Glutamatergic neuron (in vitro differentiated cells): ENCODE measurements at places on chromosomes 4 and X. TPM values are rescaled to one million over a fixed set of nuclear protein-coding genes. Genes with fewer than 3 reads are reported as not detected.

Gene PLXNA3
- 458 TPM for total RNA-seq

DNA sequence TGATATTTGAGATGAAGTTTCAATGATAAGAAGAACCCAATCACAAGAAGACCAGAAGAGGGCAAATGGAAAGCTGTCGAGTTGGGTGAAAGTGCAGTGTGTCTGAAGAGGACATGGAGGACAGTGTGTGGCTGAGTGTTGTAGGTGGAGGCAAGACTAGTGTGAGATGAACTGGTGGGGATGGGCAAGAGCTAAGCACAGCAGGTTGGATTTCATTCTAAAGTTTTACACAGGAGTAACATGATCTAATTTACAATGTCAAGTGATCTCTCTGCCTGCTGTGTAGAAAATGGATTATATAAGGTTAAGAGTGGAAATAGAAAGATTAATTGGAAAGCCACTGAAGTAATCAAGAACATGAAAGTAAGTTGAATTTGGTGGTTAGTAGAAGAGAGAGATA lies 208.6 kb upstream of the ETNPPL start:
- H3K27me3 ChIP-seq: no peaks in the 10 kb centered on the region
- H3K4me3 ChIP-seq: no peak overlapping the region
- H3K4me1 ChIP-seq: no peaks in the 10 kb centered on the region
- H3K36me3 ChIP-seq: no peaks in the 10 kb centered on the region
- no peak for DNase-seq

Gene BMPR1B
- total RNA-seq: 2.4 TPM

DNA sequence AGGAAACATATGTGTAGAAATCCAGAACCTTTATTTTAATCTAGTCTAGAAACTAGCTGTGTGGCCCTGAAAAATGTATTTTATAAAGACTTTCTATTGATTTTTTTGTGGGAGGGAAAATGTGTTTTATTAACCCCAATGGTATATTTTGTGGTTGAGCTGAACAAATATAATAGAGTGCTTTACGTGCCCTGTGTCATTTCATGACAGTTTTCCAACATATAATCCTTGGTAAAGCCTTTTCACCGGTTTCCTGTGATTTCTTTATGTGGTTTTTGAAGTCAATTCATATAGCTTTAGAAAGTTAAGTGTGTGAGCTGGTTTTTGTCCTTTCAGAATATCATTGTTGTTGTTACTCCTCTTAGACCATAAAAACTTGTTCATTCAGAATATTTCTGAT lies 375.7 kb downstream of the ADGRL3 start:
- peaks cover 2% of the 10 kb centered on the region for H3K4me1 ChIP-seq
- no peaks in the 10 kb centered on the region for H3K27me3 ChIP-seq
- no peak overlapping the region for H3K27ac ChIP-seq
- no peaks in the 10 kb centered on the region for H3K36me3 ChIP-seq

Gene CLDN22
- not detected for total RNA-seq

DNA sequence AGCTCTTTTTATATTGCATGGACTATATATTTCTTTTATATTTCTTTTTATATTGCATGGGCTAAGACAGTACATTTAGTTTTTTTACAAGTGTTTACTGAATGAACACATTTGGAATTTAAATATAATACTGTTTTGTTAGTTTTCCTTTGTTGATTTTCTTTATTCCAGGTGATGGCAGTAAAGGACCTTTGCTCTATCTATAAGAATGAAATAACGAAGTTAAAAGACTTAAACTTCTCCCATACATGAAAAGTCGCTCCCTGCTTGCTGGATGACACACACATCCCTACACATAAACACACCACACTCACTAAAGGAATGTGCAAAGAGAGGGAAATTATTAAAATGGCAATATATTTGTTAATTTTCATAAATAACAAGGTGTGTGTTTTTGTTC lies 102.5 kb upstream of the ANXA10 start:
- H3K36me3 ChIP-seq: no peaks in the 10 kb centered on the region
- H3K4me1 ChIP-seq: no peaks in the 10 kb centered on the region
- no peak overlapping the region for H3K27ac ChIP-seq
- no peaks in the 10 kb centered on the region for H3K27me3 ChIP-seq

DNA sequence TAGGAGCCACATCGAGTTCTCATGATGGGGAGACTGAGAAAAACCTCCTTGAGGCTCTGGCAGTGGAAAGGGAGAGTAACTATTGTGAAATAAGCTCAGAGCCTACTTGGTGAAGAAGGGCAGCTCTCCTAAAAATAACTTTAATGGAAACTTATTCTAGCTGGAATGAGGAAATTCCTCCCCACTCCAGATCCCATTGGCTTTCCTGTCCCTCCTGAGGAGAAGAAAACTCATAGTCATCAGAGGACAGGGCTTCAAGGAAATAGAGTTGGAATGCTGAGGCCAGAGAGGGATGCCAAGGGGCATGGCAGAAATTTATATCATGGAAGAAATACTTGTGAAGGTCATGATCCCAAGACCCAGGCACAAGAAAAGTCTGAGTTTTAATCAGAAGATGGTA lies 70.7 kb upstream of the TAPT1 start:
- DNase-seq: no peak
- H3K4me1 ChIP-seq: no peaks in the 10 kb centered on the region
- H3K4me3 ChIP-seq: no peak overlapping the region
- H3K27ac ChIP-seq: no peak overlapping the region
- no peaks in the 10 kb centered on the region for H3K27me3 ChIP-seq
- no peaks in the 10 kb centered on the region for H3K36me3 ChIP-seq

Gene NLGN3
- total RNA-seq: 3.1 TPM

Gene DMP1
- total RNA-seq: 3.0 TPM

DNA sequence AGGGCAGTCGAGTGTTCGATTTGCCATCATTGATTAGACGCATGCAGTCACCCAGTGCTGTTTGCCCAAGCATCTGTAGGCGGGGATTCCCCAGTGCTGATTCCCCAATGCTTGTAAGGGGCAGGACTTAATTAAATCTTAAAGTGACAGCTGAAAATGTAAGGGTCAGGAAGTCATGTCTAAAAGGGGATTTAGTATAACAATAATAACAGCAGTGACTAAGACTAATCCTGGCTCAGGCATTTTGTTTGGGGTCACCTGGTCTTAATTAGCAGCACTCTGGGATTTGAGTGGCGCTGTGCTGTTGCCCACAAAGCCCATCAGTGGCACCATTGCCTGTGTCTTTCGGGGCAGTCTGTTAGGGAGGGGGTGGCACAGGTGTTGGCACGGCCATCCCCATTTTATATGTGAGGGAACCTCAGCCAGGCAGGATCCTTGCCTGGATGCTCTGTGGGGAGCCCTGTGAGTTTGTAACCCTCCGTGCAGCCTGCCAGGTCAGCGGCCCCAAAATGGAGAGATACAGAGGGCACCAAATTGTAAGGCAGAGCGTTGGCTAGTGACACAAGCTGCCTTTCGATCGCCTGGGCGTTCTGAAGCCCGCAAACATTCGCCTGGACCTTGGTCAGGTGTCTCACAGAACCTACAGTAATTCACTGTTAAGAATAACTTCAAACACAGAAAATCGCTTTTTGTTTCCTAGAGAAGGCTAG lies 146.7 kb downstream of the TBL1X start:
- no peaks in the 10 kb centered on the region for H3K36me3 ChIP-seq
- H3K27ac ChIP-seq: no peak overlapping the region
- H3K4me1 ChIP-seq: peaks cover 9% of the 10 kb centered on the region
- no peak overlapping the region for H3K4me3 ChIP-seq
- no peaks in the 10 kb centered on the region for H3K27me3 ChIP-seq
- DNase-seq: no peak

DNA sequence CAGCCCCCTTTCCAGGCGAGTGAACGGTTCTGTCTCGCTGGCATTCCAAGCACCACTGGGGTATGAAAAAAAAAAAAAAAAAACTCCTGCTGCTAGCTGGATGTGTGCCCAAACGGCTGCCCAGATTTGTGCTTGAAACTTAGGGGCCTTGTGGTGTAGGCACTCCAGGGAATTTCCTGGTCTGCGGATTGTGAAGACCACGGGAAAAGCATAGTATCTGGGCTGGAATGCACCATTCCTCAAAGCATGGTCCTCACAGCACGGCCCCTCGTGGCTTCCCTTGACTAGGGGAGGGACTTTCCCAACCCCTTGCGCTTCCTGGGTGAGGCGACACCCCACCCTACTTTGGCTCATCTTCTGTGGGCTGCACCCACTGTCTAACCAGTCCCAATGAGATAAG lies 516.8 kb upstream of the FAM241A start:
- H3K27me3 ChIP-seq: no peaks in the 10 kb centered on the region
- no peaks in the 10 kb centered on the region for H3K4me1 ChIP-seq
- DNase-seq: no peak
- no peak overlapping the region for H3K27ac ChIP-seq
- no peak overlapping the region for H3K4me3 ChIP-seq
- peaks cover 6% of the 10 kb centered on the region for H3K36me3 ChIP-seq

Gene RLIM
- total RNA-seq: 59.4 TPM

Gene PCDH10
- 1.7 TPM for total RNA-seq

- peaks cover 3% of the 10 kb centered on the region for H3K4me1 ChIP-seq
- peaks cover 4% of the 10 kb centered on the region for H3K27me3 ChIP-seq
- DNase-seq: no peak
- H3K27ac ChIP-seq: no peak overlapping the region
Measured at GRCh38 chr4:86991994-86992393, 57.2 kb downstream of the AFF1 start.

Gene FAM133A
- 0.39 TPM for total RNA-seq

DNA sequence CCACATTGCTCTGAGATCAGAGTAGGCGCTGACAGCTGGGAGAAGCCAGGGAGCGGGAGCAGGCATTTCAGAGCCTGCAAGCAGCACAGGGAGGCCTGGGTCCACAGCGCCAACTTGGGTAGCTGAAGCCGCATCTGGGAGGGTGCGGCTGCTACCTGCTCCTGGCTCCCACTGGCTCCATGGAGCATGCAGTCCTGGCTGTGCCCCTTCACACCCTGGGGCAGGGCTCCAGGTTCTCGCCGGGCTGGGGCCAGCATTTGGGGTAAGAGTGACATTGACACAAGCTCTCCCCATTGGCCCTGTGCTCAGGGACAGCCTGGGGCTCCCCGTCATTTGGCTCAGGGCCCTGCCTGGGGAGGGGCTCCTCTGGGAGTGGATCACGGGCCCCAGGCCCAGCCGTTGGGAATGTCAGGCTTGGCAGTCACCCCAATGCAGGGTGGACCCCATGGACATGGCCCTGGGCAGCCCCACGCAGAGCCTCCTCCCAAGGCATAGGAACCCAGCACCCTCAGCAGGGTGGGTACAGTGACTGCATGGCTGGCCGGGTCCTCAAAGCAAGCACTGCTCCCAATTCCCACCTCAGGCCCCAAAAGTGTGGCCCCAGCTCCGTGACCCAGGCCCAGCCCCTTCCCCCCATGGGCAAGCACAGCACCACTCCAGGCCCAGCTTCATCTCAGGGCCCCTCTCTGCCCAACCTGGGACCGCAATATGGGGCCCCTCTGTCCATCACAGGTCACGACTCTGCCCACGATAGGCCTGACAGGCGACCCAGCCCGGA lies 82.4 kb downstream of the PRDM5 start:
- peaks cover 2% of the 10 kb centered on the region for H3K27me3 ChIP-seq
- H3K27ac ChIP-seq: no peak overlapping the region
- H3K36me3 ChIP-seq: no peaks in the 10 kb centered on the region
- DNase-seq: no peak

GRCh38 chr4:188811121-188811520 lies 671.9 kb downstream of the TRIML1 start:
- DNase-seq: no peak
- no peaks in the 10 kb centered on the region for H3K27me3 ChIP-seq
- no peak overlapping the region for H3K27ac ChIP-seq
- peaks cover 3% of the 10 kb centered on the region for H3K4me1 ChIP-seq
- H3K36me3 ChIP-seq: no peaks in the 10 kb centered on the region
- H3K4me3 ChIP-seq: no peak overlapping the region

Gene GK
- 2.0 TPM for total RNA-seq

Gene GAR1
- 9.1 TPM for total RNA-seq

- no peaks in the 10 kb centered on the region for H3K4me1 ChIP-seq
- no peaks in the 10 kb centered on the region for H3K27me3 ChIP-seq
- H3K36me3 ChIP-seq: peaks cover 11% of the 10 kb centered on the region
- H3K4me3 ChIP-seq: no peak overlapping the region
Measured at GRCh38 chr4:120561648-120562047, 360.9 kb downstream of the PRDM5 start.
